ENCODE measurements at places on chromosomes 5 and 9. TPM values are rescaled to one million over a fixed set of nuclear protein-coding genes. Genes with fewer than 3 reads are reported as not detected.

The MUSK gene
- total RNA-seq = not detected

The IL9 gene
- total RNA-seq = not detected

The OR2Y1 gene
- total RNA-seq = not detected

The CFAP90 gene
- not detected for total RNA-seq

The SLC25A2 gene
- total RNA-seq = 1.1 TPM

The ZDHHC11 gene
- total RNA-seq = 8.7 TPM
